ENCODE measurements at places on chromosomes 6 and 20.

DNA sequence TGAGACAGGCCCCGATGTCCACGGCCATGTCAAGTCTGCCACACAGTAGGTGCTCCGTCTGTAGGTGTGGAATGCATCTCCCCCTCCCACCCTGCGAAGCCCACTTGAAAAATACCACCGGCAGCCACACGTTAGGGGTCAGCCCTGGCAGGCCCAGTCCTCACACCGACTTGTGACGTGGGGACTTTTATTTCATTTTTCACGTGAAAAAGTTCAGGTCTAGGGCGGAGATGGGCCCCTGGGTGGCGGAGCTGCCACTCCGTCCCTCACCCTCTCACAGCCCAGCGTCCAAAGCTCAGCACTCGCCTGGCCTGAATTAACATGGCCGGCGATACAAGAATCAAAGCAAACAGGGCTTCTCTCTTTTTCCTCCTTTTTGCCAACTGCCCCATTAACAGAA lies 3.8 kb upstream of the TUBB1 start:
- no peak for DNase-seq

GRCh38 chr6:36641543-36641942 lies 37.0 kb upstream of the CDKN1A start:
- DNase-seq, result no peak

GRCh38 chr20:33301192-33301930 lies 18.3 kb downstream of the BPIFB1 start:
- no peak for DNase-seq

GRCh38 chr6:21591446-21591845 lies 2.1 kb upstream of the SOX4 start:
- DNase-seq, result no peak

- no peak for DNase-seq
Measured at GRCh38 chr6:168046696-168047095, 32.3 kb downstream of the FRMD1 start.
